Body of pancreas (tissue), 4 donors: ENCODE measurements at places on chromosomes 5 and 9.

GRCh38 chr9:106818034-106818433 is 44.9 kb upstream of the ZNF462 start:
- no peaks in the 10 kb centered on the region for H3K4me1 ChIP-seq
- DNase-seq: no peak
- H3K36me3 ChIP-seq: no peaks in the 10 kb centered on the region
- no peak overlapping the region for H3K4me3 ChIP-seq

DNA sequence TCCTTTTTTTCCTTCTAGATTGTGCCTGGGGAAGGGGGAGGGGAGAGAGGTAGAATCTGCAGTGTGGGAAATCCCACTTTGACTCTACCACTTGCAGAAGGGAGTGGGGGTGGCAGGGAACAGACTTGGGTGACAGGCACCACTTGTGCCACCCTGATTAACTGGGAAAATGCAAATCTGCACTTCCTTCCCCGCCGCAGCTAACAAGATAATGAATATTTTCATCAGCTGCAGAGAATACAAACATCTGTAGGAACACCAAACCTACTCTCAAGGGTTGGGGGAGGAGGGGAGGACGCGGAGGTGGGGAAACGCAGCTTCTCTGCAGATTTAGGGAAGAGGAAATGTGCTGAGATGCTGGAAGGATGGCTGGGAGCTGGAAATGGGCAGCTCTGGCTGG is 73.5 kb downstream of the TRIM32 start:
- no peak overlapping the region for H3K4me3 ChIP-seq
- no peak overlapping the region for H3K27ac ChIP-seq
- H3K27me3 ChIP-seq: no peaks in the 10 kb centered on the region

- no peak overlapping the region for H3K4me3 ChIP-seq
- H3K4me1 ChIP-seq: no peaks in the 10 kb centered on the region
- no peaks in the 10 kb centered on the region for H3K36me3 ChIP-seq
- H3K27me3 ChIP-seq: no peaks in the 10 kb centered on the region
These were observed 55.1 kb upstream of the CCDC152 start for GRCh38 chr5:42701351-42702059.

DNA sequence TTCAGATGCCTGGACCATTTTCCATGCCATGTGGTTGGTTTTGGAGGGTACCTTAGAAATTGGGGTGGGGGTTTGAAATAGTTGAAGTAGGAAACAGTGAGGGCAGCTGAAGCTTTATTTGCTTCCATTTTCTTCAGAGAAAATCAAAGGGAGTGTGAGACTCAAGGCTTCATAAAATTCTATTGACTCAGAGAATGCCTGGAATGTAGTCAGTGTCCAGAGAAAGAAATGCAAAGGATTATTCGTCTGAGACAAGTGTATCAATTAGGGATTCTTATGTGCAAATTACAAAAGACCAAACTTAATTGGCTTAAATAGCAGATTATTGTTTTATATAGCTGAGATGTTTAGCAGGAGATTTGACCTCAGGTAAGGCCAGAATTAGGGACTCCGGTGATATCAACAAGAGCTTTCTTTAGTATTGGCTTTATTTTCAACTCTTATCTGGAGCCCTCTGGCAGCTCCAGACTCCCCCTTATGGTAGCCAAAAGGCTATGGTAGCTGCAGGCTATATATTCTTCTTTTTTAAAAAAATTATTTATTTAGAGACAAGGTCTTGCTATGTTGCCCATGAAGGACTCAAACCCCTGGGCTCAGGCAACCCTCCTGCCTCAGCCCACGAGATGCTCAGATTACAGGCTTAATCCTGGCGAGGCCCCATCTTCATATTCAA is 38.9 kb downstream of the PTTG1 start:
- H3K27ac ChIP-seq: no peak overlapping the region
- no peaks in the 10 kb centered on the region for H3K27me3 ChIP-seq
- peaks cover 11% of the 10 kb centered on the region for H3K4me1 ChIP-seq
- H3K36me3 ChIP-seq: no peaks in the 10 kb centered on the region
- H3K4me3 ChIP-seq: no peak overlapping the region

DNA sequence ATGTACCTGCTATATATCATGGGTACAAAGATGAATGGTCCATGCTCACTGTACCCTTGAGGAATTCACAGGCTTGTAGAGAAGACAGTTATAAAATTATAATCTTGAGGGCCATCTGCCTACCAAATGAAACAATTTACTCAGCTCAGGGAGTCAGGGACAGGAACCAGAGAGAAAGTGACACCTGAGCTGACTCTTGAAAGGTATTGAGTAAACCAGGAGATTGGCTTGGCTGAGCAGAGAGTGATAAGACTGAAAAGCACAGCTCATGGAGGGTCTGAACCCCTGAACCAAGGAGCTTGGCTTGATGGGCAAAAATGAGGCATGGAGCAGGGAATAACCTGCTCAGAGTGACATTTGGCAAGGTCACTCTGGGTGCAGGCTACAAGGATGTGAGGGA is 147.3 kb downstream of the FAM114A2 start:
- no peak overlapping the region for H3K4me3 ChIP-seq
- no peaks in the 10 kb centered on the region for H3K36me3 ChIP-seq
- H3K27ac ChIP-seq: no peak overlapping the region
- no peaks in the 10 kb centered on the region for H3K4me1 ChIP-seq

GRCh38 chr5:116621599-116621998 is 47.0 kb upstream of the SEMA6A start:
- no peak overlapping the region for H3K4me3 ChIP-seq
- H3K36me3 ChIP-seq: no peaks in the 10 kb centered on the region
- H3K27ac ChIP-seq: no peak overlapping the region
- peaks cover 7% of the 10 kb centered on the region for H3K4me1 ChIP-seq
